ENCODE measurements at places on chromosomes 5 and 9.

DNA sequence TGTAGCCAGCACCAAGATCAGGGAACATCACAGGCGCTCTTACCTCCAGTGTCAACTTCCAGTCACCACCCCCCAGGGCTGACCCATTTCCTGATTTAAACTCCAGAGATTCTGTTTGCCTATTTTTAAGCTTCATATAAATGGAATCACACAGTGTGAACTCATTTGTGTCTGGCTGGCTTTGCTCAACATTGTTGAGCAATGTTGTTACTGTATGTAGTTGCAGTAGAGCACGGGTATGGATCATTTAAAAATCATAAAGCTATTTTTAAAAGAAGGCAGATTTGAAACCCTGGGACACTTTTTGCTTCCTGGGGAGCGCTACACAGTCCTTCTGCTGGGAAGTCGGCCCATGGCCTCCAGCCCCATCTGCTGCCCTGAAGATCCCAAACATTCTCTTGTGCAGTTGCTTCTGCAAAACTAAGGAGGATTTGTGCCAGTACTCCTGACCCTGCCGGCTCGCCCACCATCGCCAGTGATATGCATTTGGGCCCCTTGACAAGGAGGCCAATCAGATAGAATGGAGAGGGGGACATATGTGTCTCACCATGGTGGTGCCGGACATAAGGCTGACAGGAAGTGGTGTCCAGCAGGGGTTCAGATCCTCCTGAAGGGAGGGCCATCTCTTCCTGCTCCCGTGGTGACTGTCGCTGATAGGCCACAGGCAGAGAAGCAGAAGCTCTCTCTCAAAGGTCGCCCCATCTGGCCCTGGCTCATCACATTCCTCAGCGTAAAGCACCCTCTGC lies 13.3 kb downstream of the DCANP1 start:
- no peak for DNase-seq

- DNase-seq = peak; percentile 60
Observed at GRCh38 chr5:132136906-132137305, 63.3 kb downstream of the CSF2 start.

GRCh38 chr9:20028192-20028848 lies 239.5 kb upstream of the SLC24A2 start:
- DNase-seq = no peak

DNA sequence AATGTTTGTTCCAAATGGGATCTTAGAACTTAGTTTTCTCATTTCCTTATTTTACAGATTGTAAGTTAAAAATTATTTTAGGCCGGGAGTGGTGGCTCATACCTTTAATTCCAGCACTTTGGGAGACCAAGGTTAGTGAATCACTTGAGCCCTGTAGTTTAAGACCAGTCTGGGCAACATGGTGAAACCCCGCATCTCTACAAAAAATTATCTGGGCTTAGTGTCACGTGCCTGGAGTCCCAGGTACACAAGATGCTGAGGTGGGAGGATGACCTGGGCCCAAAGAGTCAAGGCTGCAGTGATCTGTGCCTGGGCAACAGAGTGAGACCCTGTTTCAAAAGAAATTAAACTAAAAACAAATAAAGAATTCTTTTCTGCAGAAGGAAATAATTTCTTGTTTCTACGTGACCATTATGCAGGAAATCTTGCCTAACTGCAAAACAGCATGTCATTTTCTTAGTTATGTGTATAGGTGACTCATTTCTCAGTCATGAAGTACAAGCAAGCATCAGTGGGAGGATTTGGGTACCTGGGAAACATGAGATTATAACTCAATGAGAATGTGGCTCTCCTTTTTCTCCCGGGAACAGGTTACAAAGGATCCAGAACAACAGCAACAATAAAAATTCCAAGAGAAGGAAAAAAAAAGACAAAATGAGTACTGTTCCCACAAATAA lies 375.1 kb upstream of the ST8SIA4 start:
- DNase-seq = no peak

GRCh38 chr9:133351908-133352634 lies 4.1 kb downstream of the RPL7A start:
- DNase-seq = no peak

DNA sequence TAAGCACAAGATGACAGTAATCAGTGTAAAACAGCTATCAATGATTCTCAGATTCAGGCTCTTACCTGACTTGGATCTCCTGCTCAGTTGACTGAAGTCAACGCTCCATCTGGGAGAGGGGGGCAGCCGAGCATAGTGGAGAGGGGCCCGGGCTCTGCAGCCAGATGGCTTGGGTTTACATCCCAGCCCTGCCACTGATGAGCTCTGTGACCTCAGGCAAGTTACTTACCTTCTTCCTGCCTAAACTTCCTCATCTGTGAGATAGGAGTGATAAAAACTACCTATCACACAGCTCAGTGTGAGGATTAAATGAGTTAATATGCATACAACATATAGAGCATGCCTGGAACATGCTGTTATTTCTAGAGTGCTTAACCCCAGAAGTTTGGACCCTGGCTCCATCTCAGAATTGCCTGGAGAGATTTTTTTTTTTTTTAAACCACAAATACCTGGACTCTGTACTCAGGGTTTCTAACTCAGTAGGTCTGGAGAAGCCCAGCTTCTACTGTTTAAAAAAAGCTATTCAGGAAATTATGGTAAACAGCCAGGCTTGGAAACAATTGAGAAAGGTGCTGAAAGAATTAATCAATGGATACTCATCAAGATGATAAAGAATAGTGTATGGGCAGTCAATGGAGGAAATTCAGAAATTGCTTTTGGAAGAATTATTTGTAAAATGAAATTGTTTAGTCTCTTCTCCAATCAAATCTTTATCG lies 72.2 kb downstream of the ANKRD55 start:
- DNase-seq = no peak

DNA sequence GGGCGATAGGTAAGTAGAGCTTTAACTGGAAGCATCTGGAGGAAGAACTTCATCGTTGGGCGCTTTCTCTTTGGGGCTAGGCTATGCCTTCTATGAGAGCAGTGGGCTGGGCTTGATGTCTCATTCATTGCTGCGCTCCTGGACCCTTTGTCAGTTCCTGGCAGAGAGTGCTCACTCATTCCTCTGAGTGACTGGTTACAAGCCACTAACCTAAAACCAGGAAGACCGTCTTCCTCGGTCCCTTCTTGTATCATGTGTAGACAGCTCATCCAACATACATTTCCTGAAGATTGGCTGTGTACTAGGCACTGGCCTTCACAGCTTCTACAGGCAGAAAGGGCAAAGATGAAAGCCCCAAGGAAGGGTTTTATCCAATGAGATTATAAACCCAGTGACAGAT lies 6.4 kb downstream of the SWI5 start:
- DNase-seq = no peak

GRCh38 chr9:38428062-38428461 lies 3.8 kb upstream of the IGFBPL1 start:
- no peak for DNase-seq

DNA sequence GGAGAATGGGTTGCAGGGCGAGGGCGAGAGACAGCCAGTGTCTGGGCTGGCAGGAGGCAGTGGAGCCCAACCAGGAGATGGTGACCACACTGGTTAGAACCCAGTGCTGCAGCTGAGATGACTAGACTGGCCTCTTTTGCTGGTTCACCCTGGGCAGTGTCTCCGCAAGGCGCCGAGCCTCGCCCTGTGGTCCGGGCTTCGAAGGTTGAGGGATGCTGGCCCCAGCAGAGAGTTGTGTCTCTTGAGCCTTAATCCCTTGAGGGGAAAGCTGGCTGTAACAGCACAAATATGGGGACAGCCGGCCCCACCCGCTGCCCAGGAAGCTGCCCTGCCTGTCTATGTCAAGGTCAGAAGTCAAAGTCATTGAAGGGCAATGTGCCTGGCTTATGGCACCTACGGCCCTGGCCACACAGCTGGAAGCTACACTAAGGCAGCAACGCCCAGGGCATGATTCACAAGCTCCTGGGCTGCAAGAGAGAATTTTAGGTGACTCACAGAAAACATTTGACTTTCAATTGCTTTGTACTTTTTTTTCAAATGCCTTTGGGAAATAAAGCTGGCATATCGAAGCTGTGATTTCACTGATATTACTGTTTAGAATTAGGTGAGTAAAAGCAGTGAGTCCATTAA lies 33.3 kb downstream of the NKX2-5 start:
- DNase-seq = no peak

GRCh38 chr5:38692781-38693527 lies 136.5 kb upstream of the LIFR start:
- no peak for DNase-seq

- DNase-seq = no peak
Observed at GRCh38 chr9:92254381-92255337, 38.8 kb downstream of the IARS1 start.

- no peak for DNase-seq
Observed at GRCh38 chr5:135296900-135297816, 101.9 kb downstream of the MACROH2A1 start.

DNA sequence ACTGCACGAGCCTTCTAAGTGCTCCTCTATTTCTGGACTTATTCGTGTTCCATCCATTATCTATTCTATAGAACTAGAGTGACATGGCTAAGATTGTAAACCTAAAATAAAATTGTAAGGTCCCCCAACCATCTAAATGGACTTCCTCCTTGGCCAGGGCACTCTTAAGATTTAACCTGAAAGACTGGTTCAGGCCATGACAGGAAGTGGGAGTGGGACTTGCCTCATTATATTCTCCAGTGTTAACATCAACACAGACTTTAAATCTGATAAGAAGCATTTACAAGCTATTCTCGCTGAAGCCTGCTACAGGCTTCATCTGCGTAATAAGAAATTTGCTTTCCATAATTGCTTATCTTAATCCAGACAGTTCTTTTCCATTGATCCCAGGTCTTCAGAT lies 117.0 kb downstream of the SSBP2 start:
- DNase-seq = no peak

- DNase-seq = no peak
Observed at GRCh38 chr9:93567271-93567959, 9.0 kb upstream of the PHF2 start.

- DNase-seq = no peak
Observed at GRCh38 chr9:20538956-20539355, 83.3 kb downstream of the MLLT3 start.

GRCh38 chr5:74762599-74762998 lies 4.3 kb downstream of the GFM2 start:
- no peak for DNase-seq

GRCh38 chr9:73583576-73583975 lies 431.9 kb downstream of the ANXA1 start:
- no peak for DNase-seq

DNA sequence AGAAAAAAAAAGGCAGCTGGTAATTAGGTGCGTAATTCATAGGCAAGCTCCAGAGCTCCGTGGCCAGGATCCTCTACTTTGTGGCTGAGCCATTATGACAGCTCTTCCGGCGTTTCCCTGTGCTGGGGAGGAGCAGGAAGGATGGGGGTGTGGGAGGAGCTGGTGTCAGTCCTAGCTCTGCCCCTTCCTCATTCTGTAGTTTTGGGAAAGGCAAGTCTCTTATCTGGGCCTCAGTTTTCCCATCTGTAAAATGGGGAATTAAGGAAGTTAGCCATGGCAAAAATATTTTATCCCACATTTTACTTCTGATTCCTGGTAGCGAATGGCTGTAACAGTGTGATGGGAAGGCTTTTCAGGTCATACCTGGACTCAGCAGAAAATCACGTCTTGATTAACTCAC lies 81.1 kb downstream of the SEC61B start:
- DNase-seq = no peak

- no peak for DNase-seq
Observed at GRCh38 chr9:77177894-77178794, 810 bp downstream of the VPS13A start.

DNA sequence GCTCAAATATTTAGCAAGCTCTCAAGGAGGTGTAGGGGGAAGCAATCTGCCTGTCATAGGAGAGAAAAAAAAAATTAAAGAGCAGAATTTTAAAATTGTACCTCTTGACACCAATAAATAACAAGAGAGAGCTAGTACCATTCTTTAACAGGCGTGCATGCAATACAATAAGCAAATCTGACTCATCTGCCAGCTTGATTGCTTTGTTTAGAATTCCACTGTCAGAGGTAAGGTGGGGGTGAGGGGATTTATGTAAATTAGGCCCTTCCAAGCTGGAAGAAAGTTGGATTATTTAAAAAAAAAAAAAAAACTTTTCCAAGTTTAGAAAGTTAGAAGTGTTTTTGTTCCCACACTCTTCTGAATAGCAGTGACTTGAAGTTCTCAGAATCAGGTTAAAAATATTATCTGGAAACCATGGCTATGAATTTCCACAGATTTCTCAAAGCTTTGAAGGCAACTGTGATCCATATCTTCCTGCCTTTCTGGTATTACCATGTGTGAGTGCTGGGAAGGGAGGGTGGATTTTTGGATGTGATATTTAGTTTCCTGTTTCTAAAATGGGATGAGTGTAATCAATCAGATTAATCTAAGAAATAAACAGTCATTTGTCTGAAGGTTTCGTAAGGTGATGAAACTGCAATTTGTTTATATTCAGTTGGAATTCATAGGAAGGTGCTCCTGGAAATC lies 477.5 kb downstream of the TLE4 start:
- DNase-seq = no peak

DNA sequence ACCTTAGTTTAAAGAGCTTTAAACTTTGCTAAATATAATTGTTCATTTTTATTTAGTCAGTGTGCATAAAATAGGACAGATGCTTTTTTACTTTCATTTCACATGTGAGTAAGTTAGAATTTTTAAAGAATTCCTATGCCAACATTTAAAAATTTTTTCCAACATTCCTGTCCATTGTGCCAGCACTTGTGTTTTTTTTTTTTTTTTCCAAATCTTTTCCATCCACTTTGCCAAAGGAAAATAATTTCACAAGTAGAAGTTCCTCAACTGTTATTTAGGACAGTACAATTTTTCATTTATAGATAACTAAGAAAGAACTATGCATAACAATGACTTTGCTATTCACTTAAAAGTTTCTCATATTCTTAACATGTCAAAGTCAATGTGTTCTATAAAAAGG lies 189.5 kb downstream of the ADAMTS6 start:
- DNase-seq = no peak

DNA sequence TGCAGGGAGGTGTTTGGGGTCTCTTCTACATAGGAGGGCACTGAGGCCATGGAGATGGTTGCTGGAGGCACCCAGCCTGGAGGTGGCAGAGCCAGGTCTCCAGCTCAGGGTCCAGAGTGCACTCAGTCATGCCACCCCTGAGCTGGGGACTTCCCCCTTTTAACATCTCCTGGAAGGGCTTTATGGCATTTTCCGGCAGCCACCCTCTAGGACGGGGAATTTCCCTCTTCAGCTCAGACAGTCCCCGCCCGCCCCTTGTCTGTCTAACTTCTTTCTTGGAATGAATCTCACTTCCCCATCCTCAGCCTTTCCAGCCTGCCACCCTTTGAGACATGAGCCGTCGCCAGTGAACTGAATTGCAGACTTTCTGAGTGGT lies 49.9 kb downstream of the COL15A1 start:
- DNase-seq = no peak

DNA sequence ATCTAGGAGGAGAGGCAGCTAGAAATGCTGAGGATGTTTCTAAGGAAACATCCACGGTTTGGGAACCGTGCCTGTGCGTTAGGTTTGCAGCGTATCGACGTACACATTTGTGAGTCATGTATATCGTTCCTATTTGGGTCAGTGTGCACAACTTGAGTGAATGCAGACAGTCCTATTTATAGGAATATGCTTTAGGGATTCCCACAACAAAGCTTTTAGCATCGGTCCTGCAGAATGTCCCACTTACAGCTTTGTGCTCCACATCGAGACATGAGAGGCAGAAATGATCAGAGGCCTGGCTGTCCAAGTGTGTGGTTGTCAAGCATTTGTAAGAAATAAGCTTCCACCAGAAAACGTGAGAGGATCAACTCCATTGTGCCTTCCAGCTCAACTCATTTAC lies 1282.7 kb upstream of the WWC1 start:
- no peak for DNase-seq

GRCh38 chr5:172379481-172379880 lies 74.8 kb downstream of the SH3PXD2B start:
- no peak for DNase-seq

- DNase-seq = no peak
Observed at GRCh38 chr5:150488519-150489359, 19.2 kb upstream of the NDST1 start.
